ENCODE measurements at places on chromosomes 13 and 19.

DNA sequence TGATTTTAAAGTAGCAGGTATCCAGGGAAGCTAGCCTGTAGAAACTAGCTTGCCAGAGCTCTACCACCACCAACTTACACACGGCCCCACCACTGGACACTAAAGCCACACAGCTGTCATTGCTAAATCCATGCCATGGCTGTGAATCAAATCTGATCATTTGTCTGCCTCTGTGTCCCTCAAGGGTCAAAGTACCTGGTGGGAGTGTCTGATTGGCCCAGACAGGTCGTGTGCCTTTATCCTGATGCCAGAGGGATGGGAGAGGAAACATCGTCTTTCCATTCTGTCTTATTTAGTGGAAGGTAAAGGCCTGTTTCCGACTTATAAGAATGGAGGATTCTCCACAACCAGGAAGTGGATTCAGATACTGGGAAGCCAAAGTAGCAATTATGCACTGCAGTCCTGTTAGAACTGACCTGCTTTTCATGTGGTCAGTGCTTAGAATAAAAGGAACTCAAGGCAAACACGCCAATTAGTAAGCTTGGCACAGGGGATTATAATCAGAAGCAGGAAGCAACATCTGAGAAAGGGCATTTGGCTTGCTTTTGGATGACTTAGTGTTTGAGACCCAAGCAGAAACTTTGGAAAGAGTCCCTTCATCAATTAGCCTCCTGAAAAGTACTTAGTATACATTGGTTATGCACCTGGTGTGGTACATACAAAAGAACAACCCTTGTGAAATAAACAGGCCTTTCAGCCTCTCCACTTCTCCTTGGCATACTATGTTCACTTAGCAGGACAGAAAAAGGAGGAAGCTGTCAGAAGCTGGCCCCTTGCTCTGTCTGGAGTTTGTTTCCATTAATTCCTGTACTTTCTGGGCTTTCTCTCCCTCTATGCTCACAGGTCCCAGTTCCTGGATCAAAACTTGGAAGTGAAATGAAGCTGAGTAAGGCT, 192.4 kb downstream of the NUFIP1 start:
- no peak for DNase-seq

DNA sequence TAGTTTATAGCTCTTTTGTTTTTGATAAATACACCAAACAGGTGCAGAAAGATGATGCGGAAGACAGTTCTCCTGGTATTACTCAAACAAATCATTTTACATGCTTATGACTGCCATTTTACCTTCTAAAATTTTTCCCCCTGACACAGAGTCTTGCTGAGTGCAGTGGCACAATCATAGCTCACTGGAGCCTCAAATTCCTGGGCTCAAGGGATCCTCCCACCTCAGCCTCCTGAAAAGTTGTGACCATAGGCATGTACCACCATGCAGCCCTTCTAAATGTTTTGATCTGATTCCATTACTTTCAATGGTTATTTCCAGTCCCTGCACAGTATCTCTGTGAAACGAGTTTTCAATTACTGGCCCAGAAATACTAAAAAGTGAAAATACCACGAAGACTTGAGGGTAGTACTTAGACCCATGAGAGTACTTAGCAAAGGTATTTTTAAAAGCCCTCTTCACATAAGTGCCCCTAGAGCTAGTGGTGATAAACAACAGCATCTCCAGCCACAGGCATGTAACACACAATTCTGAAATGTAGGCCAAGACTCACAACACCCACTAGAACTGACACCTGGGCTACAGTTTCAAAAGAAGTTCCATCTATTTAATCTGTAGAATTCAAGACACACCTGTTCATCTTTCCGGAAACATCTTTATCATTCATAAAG, 11.3 kb downstream of the HSPH1 start:
- no peak for DNase-seq

DNA sequence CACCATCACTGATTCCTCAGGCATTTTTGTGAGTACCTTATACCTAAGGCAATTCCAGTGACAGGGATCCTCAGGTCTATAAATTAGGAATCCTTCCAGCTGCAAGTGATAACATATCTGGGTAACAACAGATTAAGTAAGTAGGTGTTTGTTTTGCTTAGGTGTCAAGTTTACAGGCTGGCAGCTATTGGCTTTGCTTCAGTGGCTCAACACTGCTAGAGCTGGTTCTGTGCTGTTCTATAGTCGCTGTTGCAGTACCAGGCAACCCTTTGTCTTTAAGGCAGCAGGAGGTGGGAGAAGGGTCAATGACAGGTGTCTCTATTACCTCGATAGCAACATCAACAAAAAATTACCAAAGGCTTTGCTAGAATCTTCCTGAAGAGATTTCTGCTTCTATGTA, 27.0 kb downstream of the SLC10A2 start:
- DNase-seq, result no peak

- no peak for DNase-seq
Observed at GRCh38 chr19:30222428-30222873, 149.7 kb upstream of the ZNF536 start.

GRCh38 chr13:80665792-80666333, 324.9 kb upstream of the SPRY2 start:
- no peak for DNase-seq

DNA sequence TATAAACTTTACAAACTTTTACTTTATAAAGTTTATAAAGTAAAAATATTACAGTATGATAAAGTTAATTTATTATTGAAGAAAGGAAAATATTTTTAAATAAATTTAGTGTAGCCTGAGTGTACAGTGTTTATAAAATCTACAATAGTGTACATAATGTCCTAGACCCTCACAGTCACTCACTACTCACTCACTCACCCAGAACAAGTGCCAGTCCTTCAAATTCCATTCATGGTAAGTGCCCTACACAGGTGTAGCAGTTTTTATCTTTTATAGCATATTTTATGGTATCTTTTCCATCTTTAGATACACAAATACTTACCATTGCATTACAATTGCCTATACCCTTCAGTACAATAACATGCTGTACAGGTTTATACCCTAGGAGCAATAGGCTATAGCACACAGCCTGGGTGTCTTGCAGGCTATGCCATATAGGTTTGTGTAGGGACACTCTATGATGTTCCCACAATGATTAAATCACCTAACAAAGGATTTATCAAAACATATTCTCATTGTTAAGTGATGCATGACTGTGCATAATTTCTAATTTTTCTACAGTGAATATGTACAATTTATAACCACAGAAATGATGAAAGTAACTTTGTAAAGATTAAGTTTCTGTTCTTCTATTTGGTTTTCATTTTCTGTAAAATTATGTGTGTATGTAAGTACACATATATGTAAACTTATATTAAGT, 98.0 kb downstream of the SPRY2 start:
- no peak for DNase-seq

GRCh38 chr13:44930963-44931623, 58.2 kb downstream of the NUFIP1 start:
- no peak for DNase-seq

- DNase-seq, result no peak
Observed at GRCh38 chr19:55305491-55305890, 19.6 kb downstream of the TMEM150B start.

- DNase-seq, result peak; percentile 95
Observed at GRCh38 chr19:38387550-38388348, at the start of gene GGN. TSS of gene GGN (minus strand) at chr19:38388034. CDS start at chr19:38387261, 773 bp downstream.

- DNase-seq, result peak; percentile 8
Observed at GRCh38 chr13:83378908-83379307, 503.4 kb downstream of the SLITRK1 start.

GRCh38 chr19:4987256-4987655, 18.3 kb downstream of the KDM4B start:
- DNase-seq, result peak; percentile 45

GRCh38 chr13:44044547-44045179, 165.0 kb downstream of the LACC1 start:
- peak; percentile 43 for DNase-seq

GRCh38 chr13:67932991-67933390, 702.9 kb upstream of the PCDH9 start:
- no peak for DNase-seq

GRCh38 chr19:29501816-29502580, 23.8 kb upstream of the VSTM2B start:
- no peak for DNase-seq

DNA sequence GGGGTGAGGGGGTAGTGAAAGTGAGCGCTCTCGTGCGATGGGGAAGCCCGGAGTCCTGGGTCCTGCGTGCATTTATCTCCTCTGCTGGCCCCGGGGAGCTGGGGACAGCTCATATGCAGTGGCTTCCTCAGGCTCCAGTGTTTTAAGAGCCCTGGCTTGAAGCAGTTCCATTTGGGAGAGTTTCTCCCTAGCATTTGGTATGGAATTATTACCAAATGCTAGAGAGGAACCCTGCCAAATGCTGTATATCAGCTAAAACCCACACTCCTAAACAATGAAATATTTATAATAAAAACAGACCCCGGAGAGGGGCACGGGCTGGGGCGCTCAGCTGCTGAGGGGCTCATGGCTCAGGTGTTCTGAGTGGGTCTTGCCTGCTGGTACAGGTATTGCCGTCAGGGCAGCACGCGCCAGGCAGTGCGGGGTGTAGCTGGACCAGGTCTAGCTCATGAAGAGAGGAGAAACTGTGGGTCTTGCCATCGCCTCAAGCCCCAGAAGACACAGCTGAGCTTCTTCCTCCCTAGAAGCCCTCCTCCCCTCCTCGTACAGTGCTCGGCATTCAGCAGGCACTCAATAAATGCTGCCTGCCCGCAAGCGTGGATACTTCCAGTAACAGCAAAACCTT, 163.6 kb upstream of the ZNF536 start:
- no peak for DNase-seq

GRCh38 chr19:50815439-50815838, 8.1 kb downstream of the KLK1 start:
- DNase-seq, result no peak

- peak; percentile 86 for DNase-seq
Observed at GRCh38 chr13:107864543-107865317, 350.6 kb downstream of the LIG4 start.
